ENCODE measurements at places on chromosomes 13 and 19.

DNA sequence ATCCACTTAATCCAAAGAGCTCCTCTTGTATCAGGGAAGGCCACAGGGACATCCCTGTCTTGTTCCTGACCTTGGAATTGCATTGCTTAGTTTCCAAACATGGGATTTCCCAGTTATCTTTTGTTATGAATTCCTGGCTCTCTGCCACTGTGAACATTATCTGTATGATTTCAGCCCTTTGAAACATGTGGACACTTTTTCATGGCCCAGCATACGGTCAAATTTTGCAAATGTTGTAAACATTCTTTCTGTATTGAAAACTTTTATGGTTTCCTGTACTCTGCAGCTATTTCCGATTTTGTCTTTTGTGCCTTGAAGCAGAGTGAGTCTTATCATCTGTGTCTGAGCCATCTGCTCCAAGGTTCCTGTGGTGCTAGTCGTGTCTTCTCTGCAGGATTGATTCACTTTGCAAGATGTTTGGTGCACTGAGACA, 4.5 kb upstream of the CFAP97D2 start:
- no peak for DNase-seq

GRCh38 chr13:62033934-62034333, 618.3 kb upstream of the PCDH20 start:
- no peak for DNase-seq

GRCh38 chr19:2475018-2475701, 767 bp upstream of the GADD45B start:
- DNase-seq: peak; percentile 83

DNA sequence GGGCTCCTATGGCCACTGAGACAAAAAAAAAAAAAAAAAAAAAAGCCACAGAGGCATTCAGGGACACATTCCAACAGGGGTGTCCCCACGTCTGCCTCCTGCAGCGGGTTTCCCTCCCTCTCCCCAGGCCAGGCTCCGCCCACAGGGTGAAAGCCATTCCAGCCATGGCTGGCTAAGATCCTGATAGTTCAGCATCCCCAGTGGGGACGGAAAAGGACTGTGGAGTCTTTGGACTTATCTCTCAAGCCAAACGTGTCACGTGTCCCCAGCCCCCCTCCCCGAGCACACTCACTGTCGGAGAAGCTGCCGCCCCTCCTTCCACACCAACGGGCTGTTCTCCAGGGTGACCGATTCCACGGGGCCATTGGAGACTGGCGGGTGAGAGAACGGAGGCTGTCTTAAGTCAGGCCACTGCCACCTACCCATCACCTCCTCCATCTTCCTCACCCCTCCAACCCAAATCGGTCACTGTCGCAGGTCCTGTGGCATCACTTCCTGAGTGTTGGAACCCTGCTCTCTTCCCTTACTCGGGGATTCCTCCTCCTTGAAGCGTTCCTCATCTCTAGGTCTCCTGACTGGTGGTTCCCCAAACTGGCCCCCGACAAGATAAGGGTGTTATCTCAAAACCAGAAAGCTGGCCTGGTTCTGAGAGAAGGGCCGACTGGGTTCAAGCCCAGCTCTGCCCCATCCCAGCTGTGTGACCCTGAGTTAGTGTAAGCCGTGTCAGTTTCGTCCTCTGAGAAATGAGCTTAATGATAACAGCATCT, 9.1 kb upstream of the FKRP start:
- no peak for DNase-seq

DNA sequence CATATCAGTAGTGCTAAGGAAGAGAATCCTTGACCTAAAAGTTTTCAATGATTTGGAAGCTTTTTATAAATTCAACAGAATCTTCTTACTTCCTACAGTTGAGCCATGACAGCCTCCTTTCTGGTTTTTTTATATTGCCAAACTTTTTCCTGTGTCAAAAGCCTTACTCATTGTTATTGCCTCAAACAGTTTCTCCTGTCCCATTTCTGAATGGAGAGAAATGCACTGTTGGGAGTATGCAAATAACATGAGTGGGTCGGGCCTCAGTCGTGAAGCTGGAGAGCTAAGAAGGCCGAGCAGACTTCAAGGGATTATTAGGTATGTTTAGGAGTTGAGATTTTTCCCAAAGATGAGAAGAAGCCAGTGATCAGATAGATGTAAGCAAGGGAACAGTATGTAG, 766.4 kb upstream of the KLHL1 start:
- no peak for DNase-seq

DNA sequence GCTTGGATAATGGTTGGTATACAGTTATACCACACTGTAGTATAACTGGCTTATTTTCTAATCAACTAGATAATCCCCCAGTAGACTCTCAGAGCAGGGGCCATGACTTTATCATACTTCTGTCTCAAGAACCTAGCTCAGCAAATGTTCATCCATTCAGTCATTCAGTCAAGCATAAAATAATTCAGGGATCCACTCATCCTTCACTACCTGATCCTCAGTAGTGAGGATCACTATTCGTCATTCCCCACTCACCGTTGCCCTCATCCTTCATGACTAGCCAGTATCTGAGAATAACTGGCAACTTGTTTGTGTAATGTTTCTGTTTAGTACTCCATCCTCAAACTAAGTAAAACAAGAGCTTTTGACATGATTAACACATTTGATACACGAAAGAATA, 77.6 kb downstream of the TSC22D1 start:
- DNase-seq: no peak

DNA sequence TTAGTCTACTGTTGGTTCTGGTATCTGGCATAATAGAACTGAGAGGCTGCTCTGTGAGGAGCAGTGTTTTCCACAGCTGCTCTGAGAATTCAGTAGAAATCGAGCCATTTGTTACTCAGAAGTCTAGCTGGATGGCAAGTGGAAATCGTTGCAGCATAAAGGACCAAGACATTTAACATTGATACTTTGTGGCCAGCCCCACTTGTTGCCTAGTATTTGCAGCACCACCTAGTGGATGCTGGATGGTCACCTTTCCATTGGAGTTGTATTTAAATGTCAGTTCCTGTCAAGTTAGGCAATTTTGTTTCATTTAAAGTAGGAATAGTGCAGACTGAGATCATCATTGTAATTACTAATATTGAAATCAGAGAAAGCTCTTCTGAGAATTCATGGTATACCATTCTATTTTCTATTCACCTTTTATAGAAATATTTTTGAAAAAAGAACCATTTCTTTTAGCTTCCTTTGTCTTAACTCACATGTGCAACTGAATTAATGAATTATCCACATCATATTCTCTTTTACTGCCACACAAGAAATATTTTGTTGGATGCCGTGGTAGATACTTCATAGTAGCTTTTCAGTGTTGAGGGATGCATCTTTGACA, 64.6 kb downstream of the PDS5B start:
- peak; percentile 45 for DNase-seq

DNA sequence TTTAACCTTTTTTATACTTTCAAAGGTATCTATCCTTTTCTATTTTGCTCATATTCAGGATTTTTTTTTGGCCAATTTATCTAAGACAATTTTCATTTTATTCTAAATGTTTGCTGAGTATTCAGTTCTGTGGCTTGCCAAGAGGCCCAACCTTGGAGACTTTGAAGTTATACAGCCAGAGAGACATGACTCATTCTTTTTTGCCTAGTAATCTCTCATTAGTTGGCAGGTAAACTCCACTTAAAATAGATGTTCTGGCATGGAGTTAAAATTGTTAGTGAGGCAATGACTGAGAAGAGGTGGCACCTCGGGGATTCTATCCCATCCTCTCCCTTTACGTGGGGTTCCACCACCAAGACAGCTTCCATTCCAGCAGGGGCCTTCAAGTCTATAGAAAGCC, 213.8 kb downstream of the KCTD12 start:
- no peak for DNase-seq

DNA sequence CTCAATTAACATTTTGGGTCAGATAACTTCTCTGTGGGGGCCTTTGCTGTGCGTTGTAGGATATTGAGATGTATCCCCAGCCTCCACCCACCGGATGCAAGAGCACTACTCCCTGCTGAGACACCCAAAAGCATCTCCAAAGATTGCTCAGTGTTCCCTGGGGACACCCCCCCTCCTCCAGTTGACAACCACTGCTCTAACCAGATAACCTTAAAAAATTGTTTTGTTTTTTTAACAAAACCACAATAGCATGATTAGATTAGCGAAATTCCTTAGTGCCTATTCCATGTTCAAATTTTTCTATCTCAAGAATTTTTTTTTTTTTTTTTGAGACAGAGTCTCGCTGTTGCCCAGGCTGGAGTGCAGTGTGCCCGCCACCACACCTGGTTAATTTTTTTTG, 2.6 kb upstream of the EPN1 start:
- DNase-seq: no peak

- DNase-seq: no peak
Observed at GRCh38 chr19:29495091-29495490, 30.7 kb upstream of the VSTM2B start.

DNA sequence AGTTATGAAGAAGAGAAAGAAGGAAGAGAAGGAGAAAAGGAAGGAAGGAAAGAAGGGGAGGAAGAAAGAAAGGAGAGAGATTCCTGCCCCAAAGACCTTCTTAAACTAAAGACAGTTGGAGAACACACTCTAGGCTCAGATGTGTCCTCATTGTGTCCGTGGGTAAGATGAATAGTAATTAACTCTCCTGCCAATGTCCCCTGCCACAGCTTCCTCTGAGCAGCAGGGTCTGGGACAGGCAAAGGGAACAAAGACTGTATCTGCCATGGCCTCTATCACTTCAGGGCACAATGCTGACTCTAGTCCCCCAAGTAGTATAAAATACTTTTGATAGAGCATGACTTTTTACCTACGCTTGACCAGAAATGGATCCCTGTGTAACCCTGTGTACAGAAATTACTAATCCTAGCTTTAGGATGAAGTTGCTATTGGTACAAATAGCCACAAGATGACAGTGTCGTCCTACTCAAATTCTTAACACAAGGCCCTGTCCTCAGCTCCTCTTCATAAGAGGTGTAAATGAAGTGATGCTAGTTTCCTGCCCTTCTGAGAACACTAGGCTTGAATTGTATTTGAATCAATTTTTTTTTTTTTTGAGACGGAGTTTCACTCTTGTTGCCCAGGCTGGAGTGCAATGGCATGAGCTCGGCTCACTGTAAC, 186.2 kb upstream of the GPR12 start:
- DNase-seq: peak; percentile 59

DNA sequence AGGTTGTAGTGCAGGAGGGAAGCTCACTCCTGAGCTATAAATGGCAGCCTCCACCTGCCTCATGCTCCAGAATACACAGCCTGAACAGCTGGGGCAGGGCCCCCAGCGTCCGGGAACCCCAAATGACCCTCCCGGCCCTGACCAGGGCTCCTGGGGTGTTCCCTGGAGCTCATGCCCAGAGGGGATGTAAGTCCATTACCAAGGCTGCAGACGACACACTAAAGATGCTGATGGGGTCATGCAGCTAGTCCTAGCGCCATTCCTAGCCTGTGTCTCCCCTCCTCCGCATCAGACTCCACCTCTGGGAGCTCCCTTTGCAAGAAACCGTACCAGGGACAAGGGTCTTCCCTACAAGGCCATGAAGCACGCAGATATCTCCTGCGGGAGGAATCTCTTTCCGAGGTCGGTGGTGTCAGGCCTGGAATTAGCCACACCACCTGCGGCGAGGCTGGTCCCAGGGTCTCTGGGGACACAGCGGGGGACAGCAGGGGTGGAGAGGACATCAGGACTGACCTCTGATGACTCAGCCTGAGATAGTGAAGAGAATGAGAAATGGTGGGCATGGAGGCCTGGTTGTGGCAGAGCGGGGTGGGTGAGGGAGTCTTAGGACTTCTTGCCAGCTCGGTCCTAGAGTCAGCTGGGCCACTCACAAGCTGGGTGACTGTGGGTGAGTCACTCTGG, 11.9 kb upstream of the TPM4 start:
- DNase-seq: no peak

GRCh38 chr19:45800070-45800553, 7.5 kb upstream of the DMWD start:
- DNase-seq: peak; percentile 68

- no peak for DNase-seq
Observed at GRCh38 chr19:391726-392374, 17.1 kb downstream of the C2CD4C start.

DNA sequence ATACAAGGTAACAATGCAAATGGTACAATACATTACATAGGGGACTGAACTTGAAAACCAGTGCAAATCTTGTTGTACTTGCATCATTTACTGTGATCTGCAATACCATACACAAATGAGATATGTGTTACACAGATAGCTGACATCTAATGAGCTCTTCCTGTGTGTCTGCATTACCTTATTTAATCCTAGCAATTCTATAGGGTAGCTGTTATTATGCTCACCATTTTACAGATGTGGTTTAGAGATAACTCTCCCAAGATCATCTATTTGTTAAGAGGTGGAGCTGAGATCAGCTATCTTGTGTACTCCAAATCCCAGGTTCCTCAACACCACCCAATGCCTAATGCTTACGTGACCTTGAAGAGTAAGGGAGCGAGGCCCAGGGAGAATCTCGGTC, 21.4 kb upstream of the SERP2 start:
- no peak for DNase-seq

- no peak for DNase-seq
Observed at GRCh38 chr13:93996481-93996880, 483.0 kb downstream of the DCT start.

DNA sequence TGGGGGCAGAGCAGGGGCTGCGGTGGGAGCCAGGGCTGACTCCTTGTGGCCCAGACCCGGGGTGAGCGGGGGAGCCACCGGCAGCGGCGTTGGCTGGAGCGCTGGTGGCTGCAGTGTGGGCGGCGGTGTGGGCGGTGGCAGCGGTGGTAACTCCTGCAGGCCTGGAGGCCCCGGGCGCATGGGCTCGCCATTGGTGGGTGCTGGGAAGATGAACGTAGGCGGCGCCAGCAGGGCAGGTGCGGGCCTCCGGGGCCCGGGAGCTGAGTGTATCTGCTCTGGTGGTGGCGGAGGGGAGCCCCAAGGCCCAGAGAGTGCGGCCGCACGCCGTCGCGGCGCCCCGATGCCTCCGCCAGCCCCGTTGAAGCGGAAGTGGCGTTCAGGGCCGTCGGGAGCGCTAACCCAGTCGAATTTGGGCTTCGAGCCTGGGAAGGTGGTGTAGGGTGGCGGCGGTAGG, 2.0 kb downstream of the GGN start:
- DNase-seq: no peak

DNA sequence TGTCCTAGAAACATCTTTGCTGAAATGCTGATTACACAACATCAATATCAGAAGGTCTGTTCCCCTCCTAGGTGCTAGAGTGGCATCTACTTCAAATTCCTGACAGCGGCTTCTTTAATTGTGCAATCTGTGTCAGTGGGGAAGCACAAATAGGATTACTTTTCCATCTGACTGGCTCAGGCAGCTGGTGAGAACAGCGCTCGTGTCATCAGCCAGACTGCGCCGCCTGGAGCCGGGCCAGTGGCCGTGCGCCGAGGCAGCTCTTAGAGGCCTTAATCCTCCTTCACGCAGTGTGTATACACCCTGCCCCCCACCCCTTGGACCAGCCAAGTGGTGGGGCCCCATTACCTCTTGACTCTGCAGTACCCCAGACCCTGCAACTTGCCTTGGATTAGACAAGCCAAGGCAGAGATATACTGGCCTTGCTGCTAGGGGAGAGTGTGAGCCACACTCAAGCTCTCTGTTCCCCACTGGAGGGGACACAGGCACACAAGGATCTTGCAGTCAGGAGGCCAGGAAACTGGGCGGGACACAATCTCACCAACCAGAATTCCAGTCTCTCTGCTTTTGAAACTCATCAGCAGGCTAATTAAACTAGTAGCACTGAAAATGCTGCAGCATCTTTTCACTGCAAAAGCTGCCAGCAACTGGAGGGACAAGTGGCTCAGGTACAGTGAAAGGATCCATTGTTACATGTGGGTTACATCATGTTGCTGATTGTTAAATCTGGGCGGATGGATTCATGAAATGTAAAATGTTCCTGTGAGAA, 48.9 kb upstream of the EPHX3 start:
- DNase-seq: peak; percentile 75
